NCI-H446 (cell line): ENCODE measurements at places on chromosomes 7 and 10.

DNA sequence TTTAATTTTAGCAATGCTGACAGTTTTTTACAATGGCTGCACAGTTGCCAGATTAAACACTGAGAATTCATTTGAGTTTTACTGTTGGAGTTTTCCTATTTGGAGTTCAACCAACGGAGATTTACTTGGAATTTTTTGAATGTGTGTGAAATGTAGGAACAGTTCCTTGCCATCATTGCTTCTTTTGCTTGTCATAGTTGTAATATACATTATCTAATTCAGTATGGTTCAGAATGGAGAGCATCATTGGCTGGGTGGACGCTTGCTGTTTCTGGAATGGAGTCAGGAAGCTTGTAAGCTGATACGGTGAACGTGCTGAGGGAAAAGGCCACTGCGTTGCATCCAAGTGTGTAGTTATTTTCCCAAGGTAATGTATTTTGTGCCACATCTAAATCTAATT is 404.3 kb upstream of the KLF6 start:
- no peak for DNase-seq

GRCh38 chr10:22690614-22691431 is 23.6 kb downstream of the PIP4K2A start:
- DNase-seq: no peak

DNA sequence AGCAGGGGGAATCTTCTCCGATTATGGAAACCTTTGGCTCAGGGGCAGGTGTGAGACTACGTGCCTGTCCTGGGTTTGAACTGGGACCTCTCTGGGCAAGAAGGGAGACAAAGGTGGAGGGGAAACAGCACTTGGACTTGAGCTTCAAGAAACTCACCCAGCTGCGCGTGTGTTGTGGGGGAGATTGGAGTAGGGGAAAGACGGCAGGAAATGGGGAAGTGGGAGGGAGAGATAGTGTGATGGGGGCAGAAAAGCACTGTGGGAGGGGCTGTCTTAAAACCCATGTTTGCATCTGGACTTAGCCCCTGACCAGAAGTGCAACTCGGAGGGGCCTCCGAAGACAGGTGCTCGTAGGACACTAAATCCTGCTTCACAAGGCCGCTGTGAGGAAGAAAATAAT is 107.0 kb downstream of the HIP1 start:
- DNase-seq: no peak

DNA sequence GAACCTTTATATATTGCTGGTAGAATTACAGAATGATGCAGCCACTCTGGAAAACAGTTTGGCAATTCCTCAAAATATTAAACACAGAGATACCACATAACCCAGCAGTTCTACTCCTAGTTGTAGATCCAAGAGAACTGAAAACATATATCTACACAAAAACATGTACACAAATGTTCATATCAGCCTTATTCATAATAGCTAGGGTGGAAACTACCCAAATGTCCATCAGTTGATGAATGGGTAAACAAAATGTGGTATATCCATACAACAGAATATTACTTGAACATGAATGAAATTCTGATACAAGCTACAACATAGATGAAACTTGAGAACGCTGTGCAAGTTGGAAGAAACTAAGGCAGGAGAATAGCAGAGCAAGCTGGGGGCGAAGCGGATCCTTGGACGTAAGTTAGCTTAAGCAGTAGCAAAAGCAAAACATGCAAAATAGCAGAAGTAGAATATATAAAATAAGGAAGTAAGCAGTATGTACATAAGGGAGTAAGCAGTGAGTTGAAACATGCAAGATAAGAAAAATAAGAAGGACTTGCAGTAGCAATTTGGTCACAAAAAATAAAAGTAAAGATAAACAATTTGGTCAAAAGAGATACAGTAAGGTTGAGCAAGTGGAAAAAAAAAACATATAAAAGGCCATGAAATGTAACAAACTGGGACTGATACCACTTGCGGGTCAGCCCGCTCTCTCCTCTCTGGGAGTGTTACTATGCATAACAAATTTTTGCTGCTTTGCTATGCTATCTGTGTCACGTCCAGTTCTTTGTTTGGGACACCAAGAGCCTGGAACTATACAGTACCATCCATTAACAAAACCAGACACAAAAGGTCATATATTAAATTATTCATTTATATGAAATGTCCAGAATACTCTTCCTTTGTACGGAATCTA is 18.0 kb upstream of the HILPDA start:
- DNase-seq: no peak

DNA sequence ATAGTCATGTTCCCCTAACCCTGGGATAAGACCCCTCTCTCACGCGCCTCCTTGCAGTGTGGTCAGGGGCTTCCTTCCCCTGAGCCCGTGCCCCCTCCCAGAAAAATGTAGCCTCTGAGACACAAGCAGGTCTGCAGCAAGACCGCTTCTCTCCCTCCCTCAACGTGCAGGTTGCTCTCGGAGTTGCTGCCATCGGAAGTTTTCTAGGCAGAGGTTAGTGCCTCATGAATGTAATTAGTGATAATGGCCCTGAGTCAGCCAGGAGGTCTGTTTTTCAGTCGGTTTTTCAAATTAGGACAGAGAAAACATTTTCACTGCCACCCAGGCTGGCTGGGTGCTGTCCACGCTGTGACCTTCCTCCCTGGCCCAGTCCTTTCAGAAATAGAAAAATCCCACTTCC is 43.2 kb upstream of the PRLHR start:
- no peak for DNase-seq

- no peak for DNase-seq
Observed at GRCh38 chr10:67076144-67076543, 150.3 kb downstream of the LRRTM3 start.

DNA sequence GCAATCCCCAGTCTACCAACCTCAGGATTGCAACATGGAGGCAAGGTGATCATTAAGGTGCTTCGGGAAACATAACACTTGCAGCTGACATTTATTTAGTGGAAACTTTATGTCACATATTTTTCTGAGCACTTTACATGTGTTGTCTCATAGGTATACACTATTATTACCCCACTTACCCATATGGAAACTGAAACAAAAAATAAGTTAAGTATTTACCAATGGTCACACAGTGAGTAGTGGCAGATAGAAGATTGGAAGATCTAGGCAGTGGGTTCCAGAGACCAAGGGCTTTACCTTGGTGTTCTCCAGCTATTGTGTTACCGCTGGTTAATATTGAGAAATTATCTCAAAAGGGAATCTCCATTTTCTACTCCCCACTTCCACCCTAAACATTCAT is 1279.1 kb upstream of the SORCS1 start:
- DNase-seq: no peak

GRCh38 chr7:149870701-149871483 is 2.9 kb upstream of the ATP6V0E2 start:
- DNase-seq: no peak

DNA sequence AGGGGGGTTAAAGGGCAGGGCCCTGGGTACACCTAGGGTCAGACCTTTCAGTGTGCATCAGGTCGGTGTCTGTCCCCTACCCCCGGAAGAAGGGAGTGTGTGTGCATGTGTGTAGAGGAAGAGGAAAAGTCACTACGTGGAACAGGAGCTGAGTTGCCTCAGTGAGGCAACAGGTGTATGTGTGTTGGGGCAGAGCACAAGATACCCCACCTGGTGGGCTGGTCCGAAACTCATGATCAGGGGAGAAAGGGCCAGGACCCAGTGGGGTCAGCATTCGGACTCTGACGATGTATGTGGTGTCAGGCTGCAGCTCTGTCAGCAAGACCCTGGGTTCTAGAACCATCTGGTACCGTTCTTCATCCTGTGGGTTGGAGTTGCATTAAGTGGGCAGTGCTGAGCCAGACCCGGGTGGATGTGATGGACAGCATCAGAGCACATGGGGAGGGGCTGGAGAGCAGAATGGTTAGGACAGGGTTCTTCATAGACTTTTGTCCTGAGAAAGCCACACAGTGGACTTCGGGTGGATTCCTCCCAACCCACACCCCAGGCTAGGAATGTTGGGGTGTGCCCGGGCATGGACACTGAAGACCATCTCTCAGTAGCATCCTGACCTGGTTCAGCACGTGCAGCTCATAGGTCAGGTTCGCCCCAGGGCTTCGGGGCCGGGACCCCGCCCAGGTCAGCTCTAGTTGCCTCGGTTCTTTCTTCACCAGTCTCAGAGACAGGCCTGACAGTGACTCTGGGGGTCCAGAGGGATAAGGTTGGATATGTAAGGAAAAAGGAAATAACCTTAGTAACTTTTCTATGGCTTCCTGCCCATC is 10.7 kb downstream of the EPHA1 start:
- DNase-seq: no peak

DNA sequence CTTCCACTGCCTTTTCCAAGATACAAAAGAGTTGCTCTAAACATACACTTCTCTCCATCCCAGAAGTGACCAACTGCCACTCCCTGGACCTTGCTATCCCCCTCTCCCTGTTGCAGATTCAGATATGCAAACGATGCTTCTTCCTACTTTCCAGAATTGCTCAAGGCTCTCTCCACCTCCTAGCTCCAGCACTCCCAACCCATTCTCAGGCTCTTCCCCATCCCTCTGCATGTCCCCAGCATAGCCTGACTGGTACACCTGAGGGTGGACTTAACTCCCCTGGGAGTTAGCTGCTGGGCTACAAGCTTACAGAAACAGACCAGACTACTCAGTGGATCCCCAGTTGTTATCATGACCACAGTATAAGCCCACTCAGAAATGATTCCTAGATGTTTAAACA is 27.6 kb downstream of the MKRN1 start:
- no peak for DNase-seq

- no peak for DNase-seq
Observed at GRCh38 chr7:21616796-21617436, 74.1 kb downstream of the DNAH11 start.

DNA sequence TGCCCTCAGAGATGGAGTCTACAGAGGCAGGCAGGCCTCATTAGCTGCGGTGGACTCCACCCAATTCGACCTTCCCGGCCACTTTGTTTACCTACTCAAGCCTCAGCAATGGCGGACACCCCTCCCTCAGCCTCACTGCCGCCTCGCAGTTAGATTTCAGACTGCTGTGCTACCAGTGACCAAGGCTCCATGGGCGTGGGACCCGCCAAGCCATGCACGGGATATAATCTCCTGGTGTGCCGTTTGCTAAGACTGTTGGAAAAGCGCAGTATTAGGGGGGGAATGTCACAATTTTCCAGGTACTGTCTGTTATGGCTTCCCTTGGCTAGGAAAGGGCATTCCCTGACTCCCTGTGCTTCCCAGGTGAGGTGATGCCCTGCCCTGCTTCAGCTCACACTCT is 252.3 kb downstream of the ARL4A start:
- no peak for DNase-seq

DNA sequence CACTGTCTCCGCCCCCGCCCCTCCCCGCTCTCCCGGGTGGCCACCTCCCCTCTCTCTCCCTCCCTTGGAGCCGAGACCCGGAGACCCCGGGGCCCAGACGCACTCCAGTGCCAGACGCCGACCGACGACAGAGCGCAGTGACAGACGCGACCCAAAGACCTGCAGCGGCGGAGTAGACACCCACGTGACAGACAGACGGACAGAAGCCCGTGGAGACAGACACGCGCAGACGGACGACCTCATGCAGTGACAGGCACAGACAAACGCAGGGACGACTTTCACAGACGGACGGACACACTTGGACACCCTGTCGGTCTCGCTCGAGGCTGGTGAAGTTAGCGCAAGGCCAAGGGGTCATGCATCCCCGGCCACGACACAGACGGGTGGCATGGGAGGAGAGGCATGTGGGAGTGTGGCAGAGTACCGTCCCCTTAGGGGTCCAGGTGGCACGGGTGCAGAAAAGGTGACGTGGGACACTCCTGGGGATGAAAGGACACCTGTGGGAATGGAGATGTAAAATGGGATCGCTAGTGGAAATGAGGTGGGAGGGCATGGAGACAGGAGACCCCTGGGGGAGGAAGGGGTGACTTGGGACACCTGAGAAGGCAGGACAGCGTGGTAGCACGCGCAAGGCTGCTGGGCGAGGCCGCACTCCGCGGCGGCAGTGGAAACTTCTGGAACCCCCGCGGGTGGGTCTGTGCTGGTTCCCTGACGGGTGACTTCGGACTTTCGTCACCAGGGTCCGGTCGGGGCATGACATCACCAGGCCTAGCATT is 456 bp upstream of the ACHE start:
- DNase-seq: no peak

- no peak for DNase-seq
Observed at GRCh38 chr7:27088002-27088922, 7.5 kb downstream of the HOXA1 start.

DNA sequence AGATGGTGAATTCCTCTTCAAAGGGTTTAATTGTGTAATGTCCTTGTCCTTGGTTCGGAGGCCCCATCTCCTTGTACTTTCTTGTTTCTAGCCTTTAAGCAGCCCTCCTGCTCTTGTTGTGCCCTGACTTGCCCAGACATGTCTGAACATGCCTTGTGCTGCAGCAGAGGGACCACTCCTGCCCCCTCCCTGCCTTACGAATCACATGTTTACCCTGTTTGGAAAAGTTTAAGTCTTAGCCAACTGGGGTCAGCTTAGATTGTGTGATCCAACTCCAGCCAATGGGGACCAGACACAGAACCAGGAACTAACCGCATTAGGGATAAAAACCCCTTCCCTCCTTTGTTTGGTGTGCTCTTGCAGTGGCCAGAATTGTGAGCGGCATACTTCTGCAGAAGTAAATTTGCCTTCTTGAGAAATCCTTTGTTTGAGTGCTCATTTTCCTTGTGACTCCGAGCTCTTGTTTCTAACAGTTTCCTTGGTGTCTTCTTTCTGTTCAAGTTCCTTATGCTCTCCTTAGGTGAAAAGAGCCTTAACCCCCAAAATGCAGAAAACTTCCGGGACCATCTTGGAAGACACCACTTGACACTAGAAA is 29.4 kb downstream of the CLRN3 start:
- no peak for DNase-seq

DNA sequence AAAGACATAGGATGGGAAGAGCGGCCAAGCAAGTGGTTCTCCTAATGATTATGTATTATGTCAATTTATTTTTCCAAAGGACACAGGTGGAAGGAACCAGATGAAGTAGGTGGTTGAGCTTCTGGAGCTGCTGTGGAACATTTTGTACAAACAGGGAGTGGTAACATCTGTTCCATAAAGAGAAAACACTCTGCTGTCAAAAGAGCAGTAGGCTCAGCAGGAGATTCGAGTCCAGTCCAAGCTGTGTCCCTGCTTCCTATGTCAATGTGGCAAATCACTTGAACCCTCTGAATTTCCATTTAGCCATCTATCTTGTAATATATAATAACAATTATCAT is 448.0 kb upstream of the ANKRD30A start:
- DNase-seq: no peak

DNA sequence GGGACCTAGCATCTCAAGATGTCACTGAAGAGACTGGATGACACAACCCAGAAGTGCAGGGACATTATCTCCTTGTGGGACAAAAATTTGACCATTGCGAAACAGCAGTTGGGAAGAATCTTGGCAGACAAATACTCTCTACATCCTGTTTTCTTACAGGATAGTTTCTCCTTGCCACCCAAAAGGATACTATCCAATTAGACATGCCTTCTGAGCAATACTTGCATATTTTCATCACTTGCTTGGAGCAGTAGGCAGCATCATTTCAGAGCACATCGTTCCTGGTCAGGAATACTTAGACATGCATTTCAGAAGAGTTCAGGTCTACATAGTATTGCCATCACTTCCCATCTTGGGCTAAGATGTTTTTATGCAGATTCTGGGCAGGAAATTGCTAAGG is 56.8 kb downstream of the FAS start:
- DNase-seq: no peak

GRCh38 chr10:50561816-50562215 is 61.9 kb downstream of the SGMS1 start:
- no peak for DNase-seq

- no peak for DNase-seq
Observed at GRCh38 chr10:97743169-97743943, 6.4 kb downstream of the ZFYVE27 start.
